T-helper 2 cell (primary cell): ENCODE measurements at places on chromosomes 3 and 15.

- DNase-seq: peak; percentile 11
These were observed 656 bp downstream of the CD47 start for GRCh38 chr3:108090049-108090700.

DNA sequence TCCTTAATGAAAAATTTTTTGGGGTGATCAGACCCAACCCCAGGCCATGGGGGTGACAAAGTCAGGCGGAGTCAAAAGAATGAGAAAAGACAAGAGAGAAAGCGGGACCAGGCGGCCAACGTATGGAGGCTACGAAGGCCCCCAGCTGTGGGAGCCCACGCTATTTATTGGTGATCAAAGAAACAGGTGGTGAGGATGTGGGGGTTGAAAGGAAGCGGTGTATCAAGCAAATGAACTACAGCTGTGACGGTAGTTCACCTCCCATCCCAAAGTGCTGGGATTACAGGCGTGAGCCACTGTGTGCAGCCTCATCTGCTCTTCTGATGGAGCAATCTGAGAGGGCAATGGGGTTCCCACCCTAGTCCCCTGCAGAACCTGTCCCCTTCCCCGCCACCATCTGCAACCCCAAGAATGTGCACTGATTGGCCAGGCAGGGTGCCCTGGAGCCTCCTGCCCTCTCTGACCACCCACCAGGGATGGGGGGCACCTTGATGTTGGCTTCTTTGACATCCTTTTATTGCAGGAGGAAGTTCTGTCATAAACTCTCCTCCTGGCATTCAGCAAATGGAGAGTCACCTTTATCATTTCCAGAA is 1.1 kb upstream of the CHRNA3 start:
- no peak for DNase-seq

- DNase-seq: no peak
These were observed 108.9 kb upstream of the TSC22D2 start for GRCh38 chr3:150299201-150299600.

- DNase-seq: no peak
These were observed 554.4 kb downstream of the IGSF11 start for GRCh38 chr3:118480101-118480860.

DNA sequence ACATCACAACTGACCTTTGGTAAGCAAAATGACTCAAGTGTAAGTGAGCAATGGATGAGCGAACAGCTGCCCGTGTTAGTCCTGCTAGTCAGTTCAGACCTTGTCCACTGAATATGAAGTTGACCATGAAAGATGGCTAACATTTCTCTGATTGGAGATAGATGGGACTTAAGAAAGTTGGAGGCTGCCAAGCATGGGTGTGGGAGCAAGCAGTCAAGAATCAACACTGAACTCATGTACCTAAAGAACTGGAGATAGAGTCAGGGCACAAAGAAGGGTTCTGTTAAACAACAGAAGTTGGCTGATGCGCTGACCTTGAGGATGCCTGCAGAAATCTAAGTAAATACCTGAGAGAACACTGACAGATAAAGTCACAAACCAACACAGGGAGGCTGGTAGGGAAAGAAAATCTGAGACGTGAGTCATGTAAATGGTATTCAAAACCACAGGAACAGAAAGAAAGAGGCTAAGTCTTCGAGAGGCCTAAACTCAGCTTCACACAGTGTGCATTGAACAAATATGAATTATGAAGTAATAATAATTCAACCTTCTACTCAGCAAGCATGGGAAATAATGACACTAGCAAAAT is 30.7 kb upstream of the ANPEP start:
- no peak for DNase-seq

DNA sequence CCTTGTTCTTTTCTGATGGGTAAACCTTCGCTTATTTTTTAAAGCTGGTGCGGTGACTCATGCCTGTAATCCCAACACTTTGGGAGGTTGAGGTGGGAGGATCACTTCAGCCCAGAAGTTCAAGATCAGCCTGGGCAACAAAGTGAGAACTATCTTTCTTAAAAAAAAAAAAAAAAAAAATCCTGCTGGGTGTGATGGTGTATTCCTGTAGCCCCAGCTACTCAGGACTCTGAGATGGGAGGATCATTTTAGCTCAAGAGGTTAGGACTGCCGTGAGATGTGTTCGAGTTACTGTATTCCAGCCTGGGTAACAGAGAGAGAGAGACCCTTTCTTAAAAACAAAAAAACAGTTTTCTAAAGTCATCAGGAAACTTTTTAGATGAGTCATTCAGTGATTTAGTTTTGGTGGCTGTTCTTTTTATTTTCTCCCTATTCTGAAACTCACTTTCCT is 37.7 kb downstream of the SLMAP start:
- no peak for DNase-seq

- no peak for DNase-seq
These were observed 97.9 kb downstream of the PLD1 start for GRCh38 chr3:171712171-171712938.

GRCh38 chr3:159792070-159792469 is 196.6 kb upstream of the IL12A start:
- DNase-seq: no peak

DNA sequence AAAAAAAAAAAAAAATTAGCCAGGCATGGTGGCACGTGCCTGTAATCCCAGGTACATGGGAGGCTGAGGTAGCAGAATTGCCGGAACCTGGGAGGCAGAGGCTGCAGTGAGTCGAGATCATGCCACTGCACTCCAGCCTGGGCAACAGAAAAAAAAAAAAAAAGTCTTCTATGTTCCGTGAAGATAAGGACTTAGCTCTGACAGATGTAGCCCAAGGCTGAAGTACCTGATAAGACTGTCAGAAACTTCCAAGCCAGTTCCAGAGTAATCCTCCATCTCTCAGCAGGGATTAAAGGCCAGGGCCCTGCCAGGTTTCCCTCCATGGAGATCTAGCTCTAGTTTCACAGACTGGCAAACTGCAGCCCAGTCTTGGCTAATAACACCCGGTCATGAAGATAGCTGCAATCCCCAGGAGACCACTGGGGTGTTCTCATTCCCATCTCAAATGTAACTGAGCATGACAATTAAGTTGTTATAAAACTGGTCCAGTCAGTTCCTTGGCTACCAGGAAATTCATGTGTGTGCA is 8.5 kb downstream of the CDCP1 start:
- no peak for DNase-seq
